AG20443 (cell line): ENCODE measurements at places on chromosomes 2 and 18.

DNA sequence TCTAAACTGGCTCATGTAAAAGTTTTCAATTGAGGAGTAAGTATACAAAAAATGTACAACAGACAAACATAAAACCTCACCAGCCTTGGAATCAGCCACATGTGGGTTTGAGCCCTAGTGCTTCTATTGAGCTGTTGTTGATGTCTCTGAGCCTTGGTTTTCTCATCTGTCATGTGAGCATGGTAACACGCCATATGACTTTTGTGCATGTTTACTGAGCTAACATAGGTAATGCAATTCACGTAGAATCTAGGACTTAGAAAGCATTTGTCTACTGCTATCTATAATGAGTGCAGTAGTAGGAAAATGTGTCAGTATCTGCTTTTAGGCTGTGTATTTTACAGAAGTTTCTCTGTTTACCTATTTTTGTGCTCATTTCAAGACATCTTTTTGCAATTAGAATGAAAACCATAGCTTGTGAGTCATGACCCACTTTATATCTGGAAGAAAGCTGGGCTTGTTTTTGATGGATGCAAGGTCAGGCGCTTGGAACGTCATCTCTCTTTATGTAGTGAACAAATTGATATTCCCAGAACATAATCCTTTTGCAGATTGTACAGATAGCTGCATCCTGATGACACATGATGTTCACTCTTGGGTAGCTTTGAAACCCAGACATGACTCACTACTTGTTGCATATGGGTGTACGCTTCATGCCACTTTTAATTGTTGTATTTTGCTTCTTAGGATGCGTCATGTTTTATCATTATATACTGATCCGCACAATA is 94.3 kb downstream of the RNF144A start:
- DNase-seq = peak; percentile 45

- no peak for DNase-seq
Observed at GRCh38 chr2:31828891-31829290, 181.9 kb downstream of the MEMO1 start.

GRCh38 chr2:181924336-181924735 is 32.8 kb downstream of the ITPRID2 start:
- DNase-seq = no peak

DNA sequence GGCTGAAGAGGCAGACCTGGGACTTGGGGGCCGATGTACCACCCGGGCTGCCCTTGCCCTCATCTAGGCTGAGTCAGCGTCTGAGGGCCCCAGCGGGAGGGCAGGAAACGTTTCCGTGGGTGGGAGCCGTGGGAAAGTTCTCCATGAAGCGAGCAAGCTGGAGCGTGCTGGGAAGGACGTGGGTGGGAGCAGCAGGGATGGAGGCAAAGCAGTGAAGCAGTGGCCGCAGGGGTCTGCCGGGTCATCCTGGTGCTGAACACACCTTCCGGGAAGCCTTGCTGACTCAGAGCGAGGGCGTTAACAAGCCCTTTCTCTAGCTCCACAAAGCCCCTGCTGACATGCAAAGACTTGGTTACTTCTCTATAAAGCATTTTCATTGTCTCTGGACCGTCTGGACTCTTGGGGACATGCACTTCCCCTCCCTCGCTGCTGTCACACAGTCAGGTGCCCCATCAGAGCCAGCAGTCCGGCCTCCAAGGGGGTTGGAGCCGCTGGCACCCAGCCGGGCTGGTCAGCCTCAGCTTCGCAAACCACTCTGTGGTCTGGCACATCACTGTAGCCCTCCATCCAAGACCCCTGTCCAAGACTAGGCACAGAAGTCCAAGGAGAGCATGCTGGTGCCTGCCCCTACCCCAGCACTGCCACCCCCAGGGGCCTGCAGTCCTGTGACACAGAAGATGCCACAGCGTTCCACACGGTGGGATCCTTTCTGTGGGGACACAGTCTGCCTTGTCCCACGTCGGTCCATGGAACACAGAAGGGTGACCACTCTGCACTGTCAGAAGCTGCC is 115.1 kb upstream of the GPC1 start:
- peak; percentile 53 for DNase-seq

DNA sequence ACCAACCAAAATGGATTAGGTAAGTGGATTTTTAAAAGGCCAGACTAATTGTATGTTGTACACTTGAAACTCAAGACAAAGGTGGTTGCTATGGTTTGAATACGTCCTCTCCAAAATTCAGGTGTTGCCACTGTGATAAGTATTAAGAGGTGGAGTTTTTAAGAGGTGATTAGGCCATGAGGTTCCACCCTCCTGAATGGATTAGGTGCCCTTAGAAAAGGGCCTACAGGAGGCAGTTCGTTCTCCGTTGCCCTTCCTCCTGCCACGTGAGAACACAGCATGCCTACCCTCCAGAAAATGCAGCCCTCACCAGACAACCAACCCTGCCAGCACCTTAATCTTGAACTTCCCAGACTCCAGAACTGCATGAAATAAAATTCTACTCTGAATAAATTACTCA is 51.2 kb downstream of the CHMP3 start:
- no peak for DNase-seq

DNA sequence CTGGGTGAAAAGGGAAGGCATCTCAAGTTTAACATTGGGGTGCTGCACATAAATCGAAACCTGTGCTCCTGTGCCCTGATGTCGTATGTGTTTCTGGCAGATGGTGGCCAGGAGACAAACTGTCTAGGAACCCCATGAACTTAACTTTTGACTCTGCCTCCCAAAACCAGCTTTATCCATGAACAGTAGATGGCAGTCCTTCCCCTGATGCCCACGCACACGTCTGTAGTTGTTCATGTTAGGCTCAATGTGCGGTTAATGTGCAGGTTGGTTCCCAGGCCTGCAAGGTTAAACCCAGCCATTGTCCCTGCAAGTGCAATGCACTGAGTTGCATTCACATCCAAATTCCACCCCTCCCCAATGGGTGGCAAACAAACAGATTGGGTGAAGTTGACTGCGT is 44.1 kb upstream of the SIX3 start:
- no peak for DNase-seq
